ENCODE measurements at places on chromosomes 1 and 21. TPM values are rescaled to one million over a fixed set of nuclear protein-coding genes. Genes with fewer than 3 reads are reported as not detected.
A peak's percentile ranks its signal among the peaks of the same experiment; 100 is the strongest.

DNA sequence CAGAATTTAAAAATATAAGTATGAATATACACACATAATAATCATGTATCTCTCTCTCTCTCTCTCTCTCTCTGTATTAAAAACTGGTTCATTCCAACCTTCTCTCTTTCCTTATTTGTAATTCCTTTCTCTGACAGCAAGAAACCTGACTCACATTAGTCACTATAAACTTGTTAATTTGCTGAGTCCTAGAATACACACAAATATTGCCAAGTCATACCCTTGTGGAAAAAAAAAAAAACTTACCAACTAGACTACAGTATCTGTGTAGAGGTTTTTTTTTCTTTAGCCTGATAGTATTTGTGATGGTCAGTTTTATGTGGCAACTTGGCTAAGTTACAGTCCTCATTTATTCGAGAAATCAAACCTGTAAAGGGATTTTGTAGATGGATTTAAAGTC, 26.3 kb upstream of the NHLH2 start:
- H3K4me3 ChIP-seq = no peak overlapping the region
- H3K36me3 ChIP-seq = no peaks in the 10 kb centered on the region
- H3K27me3 ChIP-seq = no peaks in the 10 kb centered on the region
- H3K4me1 ChIP-seq = no peaks in the 10 kb centered on the region
- H3K27ac ChIP-seq = no peak overlapping the region

GRCh38 chr1:18541046-18541795, 60.5 kb downstream of the KLHDC7A start:
- H3K4me3 ChIP-seq = no peak overlapping the region
- no peak for DNase-seq
- no peak overlapping the region for H3K27ac ChIP-seq
- H3K36me3 ChIP-seq = no peaks in the 10 kb centered on the region

GRCh38 chr1:209703834-209704504, 677 bp upstream of the HSD11B1 start:
- DNase-seq = no peak
- H3K27ac ChIP-seq = no peak overlapping the region
- no peaks in the 10 kb centered on the region for H3K4me1 ChIP-seq
- peaks cover 15% of the 10 kb centered on the region for H3K27me3 ChIP-seq

GRCh38 chr1:114032271-114033215, 53.3 kb downstream of the OLFML3 start:
- H3K4me3 ChIP-seq = no peak overlapping the region
- no peaks in the 10 kb centered on the region for H3K27me3 ChIP-seq
- H3K36me3 ChIP-seq = no peaks in the 10 kb centered on the region
- peak; percentile 74 for DNase-seq
- H3K4me1 ChIP-seq = peaks cover 12% of the 10 kb centered on the region
- H3K27ac ChIP-seq = peak overlapping the region; percentile 40

GRCh38 chr1:166189126-166189525, 22.3 kb upstream of the FAM78B start:
- H3K27me3 ChIP-seq = no peaks in the 10 kb centered on the region
- H3K4me1 ChIP-seq = peaks cover 12% of the 10 kb centered on the region
- H3K27ac ChIP-seq = no peak overlapping the region
- peak; percentile 32 for DNase-seq
- H3K4me3 ChIP-seq = no peak overlapping the region

DNA sequence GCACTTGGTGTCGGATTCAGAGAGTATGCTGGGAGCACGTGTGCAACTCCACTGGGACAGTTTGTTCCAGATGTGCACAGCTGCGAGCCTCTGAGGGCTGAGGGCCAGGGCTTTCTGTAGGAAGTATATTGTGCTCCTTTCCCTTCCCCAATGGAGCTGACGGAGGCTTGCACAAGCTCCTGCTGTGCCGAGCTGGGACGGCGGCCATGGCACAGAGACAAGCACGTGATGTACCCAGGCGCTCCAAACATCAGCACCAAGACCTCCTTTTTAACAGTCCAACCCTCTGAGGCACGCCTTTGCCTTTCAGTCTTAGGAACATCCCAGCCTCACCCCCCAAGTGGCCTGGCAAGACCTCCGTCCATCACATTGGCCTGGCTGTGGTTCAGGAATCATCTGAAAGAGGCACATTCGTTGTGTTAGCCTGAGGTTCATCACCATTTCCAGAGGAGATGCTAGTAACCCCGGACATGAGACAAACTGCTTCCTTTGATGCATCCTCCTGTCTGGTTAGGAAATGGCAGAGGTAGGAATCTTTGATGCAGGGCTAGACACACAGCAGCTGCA, 339.2 kb upstream of the KAZN start:
- no peaks in the 10 kb centered on the region for H3K27me3 ChIP-seq
- no peaks in the 10 kb centered on the region for H3K4me1 ChIP-seq
- no peak overlapping the region for H3K4me3 ChIP-seq
- H3K27ac ChIP-seq = no peak overlapping the region
- DNase-seq = no peak

- no peaks in the 10 kb centered on the region for H3K27me3 ChIP-seq
- no peak overlapping the region for H3K4me3 ChIP-seq
- H3K27ac ChIP-seq = no peak overlapping the region
- H3K4me1 ChIP-seq = peaks cover 23% of the 10 kb centered on the region
- peaks cover 2% of the 10 kb centered on the region for H3K36me3 ChIP-seq
- DNase-seq = no peak
Measured at GRCh38 chr21:36245115-36245514, 74.9 kb upstream of the MORC3 start.

- H3K36me3 ChIP-seq = no peaks in the 10 kb centered on the region
- no peaks in the 10 kb centered on the region for H3K27me3 ChIP-seq
- H3K27ac ChIP-seq = no peak overlapping the region
Measured at GRCh38 chr1:33649759-33650158, 177.3 kb downstream of the ZSCAN20 start.

DNA sequence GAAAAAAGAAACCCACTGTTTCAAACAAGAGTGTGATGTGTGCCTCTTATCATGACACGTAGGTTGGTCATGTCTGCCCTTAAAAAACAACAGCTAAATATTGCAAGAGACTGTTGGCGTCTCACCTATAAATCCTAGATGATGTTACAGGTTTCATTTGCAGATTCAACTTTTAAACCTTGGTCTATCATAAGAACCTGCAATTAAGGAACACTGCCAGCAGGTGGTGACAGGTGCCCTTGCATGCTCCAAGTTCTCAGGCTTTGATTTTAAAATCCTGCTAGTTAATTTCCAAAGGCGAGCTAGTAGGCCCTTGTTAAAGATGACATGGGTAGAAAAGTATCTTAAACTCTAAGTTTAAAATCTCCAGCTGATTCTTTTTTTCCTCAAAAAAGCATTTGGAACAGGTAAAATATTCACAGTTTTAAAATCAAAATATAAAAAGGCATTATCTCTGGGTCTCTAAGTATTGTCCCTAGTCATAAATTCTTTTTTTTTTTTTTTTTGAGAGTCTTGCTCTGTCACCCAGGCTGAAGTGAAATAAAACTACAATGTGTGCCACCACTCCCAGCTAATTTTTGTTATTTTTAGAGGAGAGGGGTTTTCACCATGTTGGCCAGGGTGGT, 39.1 kb downstream of the CLSTN1 start:
- no peaks in the 10 kb centered on the region for H3K4me1 ChIP-seq
- no peak overlapping the region for H3K27ac ChIP-seq
- H3K4me3 ChIP-seq = no peak overlapping the region

DNA sequence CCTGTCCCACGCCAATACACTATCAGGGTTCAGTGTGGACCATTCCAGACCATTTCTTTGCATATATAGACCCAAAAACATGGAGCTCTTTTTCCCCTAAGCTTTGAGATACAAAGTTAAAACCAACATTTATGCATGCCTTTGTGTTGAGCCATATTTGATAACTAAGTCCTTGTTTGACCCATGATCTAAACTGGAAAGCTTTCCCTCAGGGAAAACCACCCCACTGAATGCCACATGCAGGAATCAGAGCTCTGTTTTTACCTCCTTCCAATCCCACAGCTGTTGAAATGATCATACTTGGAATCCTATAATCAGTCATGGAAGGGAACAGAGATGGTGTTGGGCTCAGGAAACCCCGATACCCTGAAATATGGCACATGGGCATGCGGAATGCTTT, 14.8 kb upstream of the SLC45A1 start:
- H3K36me3 ChIP-seq = no peaks in the 10 kb centered on the region
- peak overlapping the region; percentile 25 for H3K27ac ChIP-seq
- peaks cover 17% of the 10 kb centered on the region for H3K4me1 ChIP-seq
- no peak overlapping the region for H3K4me3 ChIP-seq

GRCh38 chr1:117871013-117871412, 58.4 kb downstream of the GDAP2 start:
- DNase-seq = no peak
- H3K4me3 ChIP-seq = no peak overlapping the region
- no peaks in the 10 kb centered on the region for H3K4me1 ChIP-seq
- peaks cover 22% of the 10 kb centered on the region for H3K36me3 ChIP-seq
- no peak overlapping the region for H3K27ac ChIP-seq

- no peak overlapping the region for H3K27ac ChIP-seq
- no peaks in the 10 kb centered on the region for H3K27me3 ChIP-seq
- H3K4me1 ChIP-seq = no peaks in the 10 kb centered on the region
- no peak for DNase-seq
- no peak overlapping the region for H3K4me3 ChIP-seq
Measured at GRCh38 chr1:232164078-232164963, 465.6 kb downstream of the SIPA1L2 start.

DNA sequence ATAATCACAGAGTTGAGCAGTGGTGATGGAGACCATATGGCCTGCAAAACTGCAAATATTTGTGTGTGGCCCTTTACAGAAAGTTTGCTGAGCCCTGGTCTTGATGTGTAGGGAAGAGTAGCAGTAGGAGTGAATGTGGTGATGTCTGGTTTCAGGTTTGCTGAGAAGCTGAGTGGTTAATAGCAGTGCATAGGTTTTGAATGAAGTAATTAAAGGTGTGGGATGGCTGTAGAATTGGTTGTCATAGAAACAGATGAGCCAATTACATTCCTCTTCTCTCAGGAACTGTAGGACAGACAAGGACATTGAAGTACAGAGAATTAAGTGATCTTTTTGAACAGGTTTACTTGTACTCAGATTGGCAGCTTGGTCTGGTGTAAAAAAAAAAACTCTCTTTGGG, 37.4 kb downstream of the PRDM2 start:
- H3K36me3 ChIP-seq = no peaks in the 10 kb centered on the region
- no peak overlapping the region for H3K4me3 ChIP-seq
- DNase-seq = no peak
- no peaks in the 10 kb centered on the region for H3K4me1 ChIP-seq
- no peak overlapping the region for H3K27ac ChIP-seq
- no peaks in the 10 kb centered on the region for H3K27me3 ChIP-seq

Gene ZNF683
- not detected for total RNA-seq

Gene WDR64
- total RNA-seq = not detected

Gene ZNF678
- 4.7 TPM for total RNA-seq

Gene WNT3A
- total RNA-seq = not detected

Gene PDC
- not detected for total RNA-seq

Gene LMX1A
- not detected for total RNA-seq

Gene TNFRSF18
- 0.66 TPM for total RNA-seq

Data from astrocyte (in vitro differentiated cells and primary cell).